Stimulated activated CD8-positive, alpha-beta memory T cell treated with anti-CD3 and anti-CD28 coated beads, Interleukin-7, amount 100 ng/mL, for 1 hour (primary cell): ENCODE measurements at places on chromosomes 5 and 9.

- DNase-seq = no peak
These were observed 40.6 kb downstream of the ACTL7B start for GRCh38 chr9:108815156-108815555.

DNA sequence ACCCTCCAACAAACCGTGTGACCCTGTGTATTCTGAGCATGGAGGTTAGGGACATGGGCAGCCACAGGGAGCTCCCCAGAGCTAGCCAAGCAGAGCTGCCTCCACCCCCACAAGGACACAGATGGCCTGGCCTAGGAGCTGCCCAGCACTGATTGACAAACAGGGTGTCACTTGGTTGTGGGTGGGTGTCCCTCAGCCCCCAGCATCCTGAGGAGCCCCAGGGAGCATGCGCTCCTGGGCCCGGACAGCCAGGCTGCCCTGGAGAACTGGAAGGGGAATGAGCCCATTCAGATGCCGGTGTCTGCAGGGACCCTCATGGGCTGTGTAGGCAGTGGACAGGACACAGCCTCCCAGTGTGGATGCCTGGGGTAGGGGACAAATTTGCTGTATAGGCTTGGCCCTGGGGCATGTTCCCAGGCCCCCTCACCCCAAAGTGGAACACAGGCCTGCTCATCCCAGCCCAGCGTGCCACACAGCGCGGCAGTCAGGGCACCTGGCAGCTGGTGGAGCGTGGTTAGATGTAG, 124.8 kb upstream of the LMX1B start:
- DNase-seq = no peak

- DNase-seq = no peak
These were observed 333.2 kb downstream of the NDUFS4 start for GRCh38 chr5:53893626-53894025.

GRCh38 chr5:91016954-91017700, 366.0 kb downstream of the ARRDC3 start:
- DNase-seq = no peak

DNA sequence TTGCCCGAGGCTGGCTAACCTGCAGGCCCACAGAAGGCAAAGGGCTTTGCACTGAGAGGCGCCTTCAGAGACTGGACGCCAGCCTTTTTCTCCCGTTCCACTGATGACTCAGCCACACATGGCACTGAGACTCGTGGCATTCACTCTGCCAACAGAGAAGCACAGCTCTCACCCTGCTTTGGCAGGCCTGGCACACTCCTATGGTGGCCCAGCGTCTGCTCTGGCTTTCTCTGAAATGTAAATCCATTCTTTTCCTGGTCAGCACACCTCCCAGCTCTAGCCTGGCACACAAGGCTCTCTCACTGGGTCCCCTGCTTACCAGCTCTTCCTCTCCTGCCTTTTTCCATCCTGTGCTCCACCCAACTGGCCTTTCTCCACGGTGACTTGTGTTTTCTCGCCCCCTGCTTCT, 5.9 kb upstream of the MELK start:
- DNase-seq = no peak

GRCh38 chr9:13209498-13209897, 70.0 kb downstream of the MPDZ start:
- DNase-seq = no peak

GRCh38 chr5:88183255-88183654, 85.4 kb downstream of the TMEM161B start:
- DNase-seq = no peak

GRCh38 chr9:23686257-23686656, 139.8 kb downstream of the ELAVL2 start:
- no peak for DNase-seq

DNA sequence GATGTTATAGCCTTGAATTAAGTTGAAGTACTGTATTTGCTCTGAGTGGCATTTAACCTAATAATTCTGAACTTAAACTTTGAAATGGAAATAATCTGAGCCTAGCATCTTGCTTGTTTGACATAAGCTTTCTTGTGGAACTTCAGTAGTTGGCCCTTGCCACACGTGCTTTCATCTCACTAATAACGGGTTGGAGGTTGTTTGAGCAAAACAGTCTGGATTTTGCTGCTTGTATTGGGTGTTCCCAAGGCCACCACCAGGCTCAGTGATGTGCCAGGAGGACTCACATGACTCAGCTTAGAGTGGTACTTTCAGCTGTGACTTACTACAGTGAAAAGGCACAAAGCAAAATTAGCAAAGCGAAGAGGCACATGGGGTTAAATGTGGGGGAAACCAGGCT, 35.7 kb downstream of the SECISBP2 start:
- DNase-seq = no peak
